Activated naive CD4-positive, alpha-beta T cell treated with anti-CD3 and anti-CD28 coated beads, Interleukin-2, amount 10 ng/mL, durations not matched to agents 5 hours and 36 hours (primary cell): ENCODE measurements at places on chromosomes 16 and 17. TPM values are rescaled to one million over a fixed set of nuclear protein-coding genes. Genes with fewer than 3 reads are reported as not detected.

The KRTAP2-1 gene
- total RNA-seq = not detected

The DPEP1 gene
- total RNA-seq = not detected

The TMEM106A gene
- total RNA-seq = 15.1 TPM

The AATK gene
- total RNA-seq = 0.05 TPM

The CDK5R1 gene
- 7.1 TPM for total RNA-seq

The TBX6 gene
- total RNA-seq = 1.8 TPM

The SLC5A11 gene
- not detected for total RNA-seq

The PPP1R27 gene
- not detected for total RNA-seq

The EVPL gene
- total RNA-seq = 0.14 TPM

The OTOP2 gene
- total RNA-seq = not detected

The KRT39 gene
- not detected for total RNA-seq

The SECTM1 gene
- 6.7 TPM for total RNA-seq

The CDH5 gene
- not detected for total RNA-seq

The CCL17 gene
- 2.5 TPM for total RNA-seq
